ENCODE measurements at places on chromosomes 4 and X.

DNA sequence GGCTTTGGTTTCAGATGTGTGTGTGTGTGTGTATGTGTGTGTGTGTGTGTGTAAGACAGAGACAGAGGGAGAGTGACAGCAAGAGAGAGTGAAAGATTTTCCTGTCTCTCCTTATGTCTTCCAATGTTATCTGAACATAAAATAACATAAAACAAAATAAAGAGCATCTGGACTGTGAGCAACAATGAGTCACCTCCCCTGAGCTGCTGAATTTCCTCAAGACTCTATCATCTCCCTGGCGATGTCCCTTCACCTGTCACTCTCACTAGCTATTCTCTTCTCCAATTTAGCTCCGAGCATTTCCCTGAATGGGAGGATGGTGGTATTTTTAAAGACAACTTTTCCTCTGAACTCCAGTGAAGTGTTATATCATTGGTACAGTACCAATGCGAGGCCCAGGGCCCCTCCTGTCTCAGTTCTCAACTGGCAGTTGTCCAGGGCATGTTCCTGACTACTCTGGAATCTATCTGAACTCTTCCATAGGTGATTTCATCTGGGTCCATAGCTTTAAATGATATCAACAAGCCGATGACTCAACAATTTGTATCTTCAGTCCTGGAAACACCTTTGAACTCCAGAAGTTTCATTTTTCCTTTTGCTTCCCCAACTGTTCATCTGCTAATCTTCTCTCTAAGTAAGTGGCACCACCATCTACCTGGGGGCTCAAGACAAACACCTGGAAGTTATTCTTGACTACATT, 195.0 kb upstream of the CLNK start:
- DNase-seq = no peak

GRCh38 chr4:68719075-68719473, 48.6 kb upstream of the UGT2B15 start:
- no peak for DNase-seq

DNA sequence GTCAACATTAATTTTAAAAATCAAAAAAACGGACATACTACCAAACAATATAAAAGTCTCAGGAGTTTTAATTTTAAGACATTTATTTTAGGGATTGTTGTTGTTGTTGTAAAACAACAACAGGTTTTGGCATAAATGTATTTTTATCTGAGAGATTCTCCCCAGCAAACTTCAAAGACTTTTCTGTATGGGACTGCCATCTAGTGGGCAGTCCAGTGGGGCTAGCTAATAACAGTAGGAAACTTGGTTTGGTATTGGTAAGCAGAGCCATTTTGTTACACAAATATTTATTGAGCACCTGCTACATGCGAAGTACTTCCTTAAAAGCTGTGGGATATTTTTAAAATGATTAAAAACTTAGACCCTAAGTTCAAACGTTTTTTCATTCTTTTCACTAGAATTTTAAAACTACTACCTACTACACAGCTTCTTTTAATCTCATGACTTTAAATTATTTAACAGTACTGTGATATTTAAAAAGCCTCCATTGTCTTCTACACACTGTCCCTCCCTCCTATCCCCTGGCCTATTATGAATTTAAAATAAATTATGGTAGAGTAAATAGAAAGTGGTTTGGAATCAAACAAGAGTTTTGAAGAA, 1028.4 kb upstream of the INTU start:
- DNase-seq = no peak

DNA sequence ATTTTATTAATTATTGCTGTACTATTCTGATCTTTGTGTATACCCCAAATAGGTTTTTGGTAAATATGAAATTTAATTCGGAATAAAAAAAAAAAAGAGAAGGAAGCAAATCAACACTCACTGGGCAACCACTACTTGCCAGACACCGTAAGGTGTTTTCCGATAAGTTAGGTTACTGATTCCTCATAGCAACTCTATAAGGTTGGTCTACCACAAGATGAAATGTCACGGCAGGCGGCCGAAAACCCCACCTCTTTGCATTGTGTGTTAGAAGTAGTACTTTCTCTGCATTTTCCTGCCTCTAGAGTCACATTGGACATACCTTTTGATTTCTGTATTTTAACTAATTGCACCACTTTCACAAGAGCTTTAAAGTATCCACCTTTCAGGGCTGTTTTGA, 44.5 kb upstream of the RASGEF1B start:
- no peak for DNase-seq

DNA sequence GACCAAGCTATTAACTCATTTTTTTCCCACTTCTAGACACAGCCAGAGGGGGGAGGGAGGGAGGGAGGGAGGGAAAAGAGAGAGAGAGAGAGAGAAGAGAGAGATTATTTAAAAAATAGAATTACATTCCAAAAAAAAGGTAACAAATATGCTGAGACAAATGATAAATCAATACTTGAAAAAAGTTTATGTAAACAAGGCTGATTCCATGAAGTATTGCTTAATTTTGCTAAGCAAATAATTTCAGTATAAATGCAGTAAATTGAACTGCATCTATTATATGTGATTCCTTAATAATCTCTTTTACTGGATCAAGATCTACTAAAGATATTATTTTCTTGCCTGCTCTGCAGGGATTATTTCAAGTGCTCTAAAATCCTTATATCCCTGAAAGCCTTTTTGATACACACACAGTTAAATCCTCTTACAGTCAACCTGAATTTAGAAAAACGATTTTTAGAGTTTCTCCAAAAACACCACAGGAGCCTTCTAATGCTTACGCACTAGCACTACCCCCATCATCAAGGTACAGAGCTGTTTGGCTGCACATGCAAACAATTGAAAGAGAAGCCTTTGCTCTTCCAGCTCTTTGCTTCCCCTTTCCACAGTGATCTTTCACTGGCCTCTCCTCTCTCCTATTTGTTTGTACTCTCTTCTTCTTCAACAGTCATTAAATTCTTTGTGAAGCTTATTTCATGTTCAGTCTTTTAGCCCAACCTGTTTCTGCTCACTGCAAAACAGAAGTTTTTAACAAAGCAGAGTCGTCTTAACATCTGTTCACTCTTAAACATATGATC, 426.3 kb upstream of the FAM241A start:
- DNase-seq = no peak

DNA sequence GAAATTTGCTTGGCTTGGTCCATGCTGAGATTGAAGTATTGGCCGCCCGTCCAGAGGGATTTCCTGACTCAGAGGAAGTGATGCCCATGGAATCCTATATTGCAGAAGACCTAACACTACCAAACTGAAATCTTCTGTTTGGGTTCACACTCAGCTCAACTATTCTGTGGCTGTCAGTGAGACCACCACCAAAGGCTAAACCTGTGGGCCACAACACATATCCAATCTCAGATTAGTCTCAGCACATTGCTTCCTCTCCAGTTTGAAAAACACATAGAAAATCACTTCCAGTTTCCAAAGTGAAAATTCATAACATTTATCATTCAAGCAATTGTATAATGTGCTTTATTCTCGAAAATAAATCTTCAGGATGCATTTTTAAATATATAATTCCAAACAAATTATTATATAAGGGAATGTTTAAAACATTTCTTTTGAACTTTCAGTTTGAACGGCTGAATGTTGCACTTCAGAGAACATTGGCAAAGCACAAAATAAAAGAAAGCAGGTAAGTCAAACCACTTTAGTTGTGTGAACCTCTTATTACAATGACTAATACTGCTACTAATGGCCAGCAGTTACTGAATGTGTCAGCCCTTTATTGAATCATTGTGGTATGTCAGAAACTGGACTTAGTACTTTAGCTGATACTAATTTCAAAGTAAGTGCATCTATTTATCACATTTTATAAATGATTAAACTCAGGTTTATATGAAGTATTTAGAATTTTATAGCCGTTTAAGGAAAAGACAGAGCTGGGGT, 37.0 kb downstream of the GUCY1A1 start:
- DNase-seq = no peak

DNA sequence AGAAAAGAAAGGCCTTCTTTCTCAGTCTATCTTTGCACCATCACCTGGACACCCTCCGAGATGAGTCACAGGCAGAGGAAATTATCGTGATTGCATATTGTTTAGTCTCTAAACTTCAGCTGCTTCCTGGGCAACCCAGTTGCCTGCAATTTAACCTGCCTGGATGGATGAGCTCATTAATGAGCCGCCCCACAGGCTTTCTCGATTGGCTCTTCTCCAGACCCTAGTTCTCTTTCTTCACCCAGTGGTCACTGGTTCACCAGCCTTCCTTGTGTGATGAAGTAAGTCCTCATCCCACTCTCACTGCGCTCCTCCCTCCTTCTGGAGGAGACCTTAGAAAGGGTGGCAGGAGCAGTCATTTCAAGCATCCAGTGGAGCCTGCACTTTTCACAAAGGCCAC, 94.4 kb downstream of the SOWAHB start:
- DNase-seq = peak; percentile 36

- no peak for DNase-seq
Observed at GRCh38 chrX:65196758-65197360, 220.6 kb upstream of the ZC4H2 start.

- no peak for DNase-seq
Observed at GRCh38 chr4:110621839-110622751, 782 bp downstream of the PITX2 start.

DNA sequence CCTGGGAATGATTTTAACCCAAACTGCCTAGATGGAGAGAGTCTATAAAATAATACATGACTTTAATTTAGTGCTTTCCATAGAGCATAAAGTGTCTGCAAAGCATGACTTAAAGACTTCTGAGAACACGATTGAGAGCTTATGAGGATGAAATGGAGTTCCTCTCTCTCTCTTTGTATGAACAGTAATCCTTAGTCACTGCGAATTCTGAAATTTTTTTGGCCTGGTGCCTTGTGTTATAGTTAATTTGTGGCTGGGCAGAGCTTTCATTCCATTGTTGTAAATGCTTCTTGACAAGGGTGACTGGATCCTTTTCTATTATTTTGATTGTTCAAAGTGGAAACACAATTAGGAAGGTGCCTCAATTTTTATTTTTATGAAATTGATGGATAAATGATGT, 179.5 kb downstream of the CEP135 start:
- DNase-seq = peak; percentile 54

DNA sequence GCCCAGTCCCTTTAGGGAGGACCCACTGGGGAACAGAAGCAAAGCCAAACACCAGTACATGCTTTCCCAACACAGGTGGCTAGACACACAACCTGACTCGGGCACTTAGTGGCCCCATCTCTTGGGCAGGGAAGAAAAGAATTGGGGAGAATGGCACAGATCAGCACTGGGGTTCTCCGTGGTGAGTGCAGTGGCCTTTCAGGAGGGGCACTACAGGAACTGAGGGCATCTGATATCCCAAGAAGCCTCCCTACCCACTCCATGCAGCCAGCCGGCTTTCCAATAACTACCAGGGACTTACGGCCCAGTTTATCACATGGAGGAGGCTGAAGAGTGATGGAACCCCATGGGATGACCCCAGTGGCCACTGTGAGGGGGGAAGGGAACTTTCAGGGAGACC, 23.0 kb downstream of the RGN start:
- DNase-seq = no peak

GRCh38 chrX:153494061-153494460, 719 bp upstream of the BGN start:
- DNase-seq = no peak

DNA sequence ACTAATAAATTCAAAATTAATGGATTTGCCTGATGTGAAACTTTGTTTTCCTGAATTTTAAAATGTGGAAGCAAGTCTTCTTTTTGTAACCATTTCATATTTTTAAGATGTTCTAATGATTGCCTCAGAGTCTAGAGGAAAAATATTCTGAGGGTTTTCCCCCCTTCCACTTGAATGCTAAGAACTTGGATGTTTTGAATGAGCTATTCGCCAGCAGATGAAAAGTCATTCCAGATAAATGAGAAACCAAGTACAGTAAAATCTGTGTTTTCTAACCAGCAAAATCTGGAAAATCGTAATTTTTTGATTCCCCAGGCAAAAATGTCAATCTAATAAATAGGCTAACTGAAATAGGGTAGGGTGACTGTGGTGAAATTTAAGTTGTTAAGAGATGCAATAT, 45.6 kb downstream of the SLIT2 start:
- no peak for DNase-seq

- DNase-seq = no peak
Observed at GRCh38 chrX:149002320-149002719, 501.9 kb downstream of the AFF2 start.

Data from fibroblast of skin of left biceps (primary cell).